ENCODE measurements at places on chromosomes 4 and X.

GRCh38 chrX:109632906-109633504 lies 8.0 kb upstream of the KCNE5 start:
- no peak for ATAC-seq

DNA sequence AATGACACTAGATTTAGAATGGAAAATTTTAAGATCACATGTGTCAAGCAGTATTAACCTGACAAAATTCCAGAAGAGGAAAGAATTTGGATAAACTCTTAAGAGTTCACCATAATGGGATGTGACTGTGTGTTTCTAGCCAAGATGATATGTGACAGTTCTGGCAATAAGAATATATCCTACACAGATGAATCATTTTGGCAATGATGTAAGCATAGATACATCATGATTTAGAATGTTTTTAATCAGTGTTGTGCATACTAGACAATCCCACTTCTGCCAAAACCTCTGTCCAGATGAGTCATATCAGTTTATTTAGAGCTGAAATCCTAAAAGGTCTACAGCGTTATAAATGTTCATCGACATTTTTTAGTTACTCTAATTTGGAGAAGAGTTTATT lies 48.8 kb downstream of the PTCHD1 start:
- no peak for ATAC-seq

DNA sequence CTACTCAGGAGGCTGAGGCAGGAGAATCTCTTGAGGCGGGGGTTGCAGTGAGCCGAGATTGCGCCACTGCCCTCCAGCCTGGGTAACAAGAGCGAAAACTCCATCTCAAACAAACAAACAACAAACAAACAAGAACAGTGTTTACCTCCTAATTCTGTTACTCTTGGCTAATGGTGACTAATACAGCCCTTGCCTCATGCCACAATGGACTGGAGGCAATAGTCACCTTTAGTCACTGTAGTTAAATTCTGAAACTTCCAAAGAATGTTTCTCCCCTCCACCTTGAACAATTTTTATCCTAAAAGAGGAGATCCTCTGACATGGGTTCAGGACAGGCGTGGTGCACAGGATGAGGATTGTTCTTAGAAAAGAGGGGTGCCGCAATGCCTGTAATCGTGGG lies 241.2 kb upstream of the CTSO start:
- no peak for ATAC-seq

GRCh38 chrX:24494647-24495075 lies 29.6 kb downstream of the PDK3 start:
- peak; percentile 79 for ATAC-seq

DNA sequence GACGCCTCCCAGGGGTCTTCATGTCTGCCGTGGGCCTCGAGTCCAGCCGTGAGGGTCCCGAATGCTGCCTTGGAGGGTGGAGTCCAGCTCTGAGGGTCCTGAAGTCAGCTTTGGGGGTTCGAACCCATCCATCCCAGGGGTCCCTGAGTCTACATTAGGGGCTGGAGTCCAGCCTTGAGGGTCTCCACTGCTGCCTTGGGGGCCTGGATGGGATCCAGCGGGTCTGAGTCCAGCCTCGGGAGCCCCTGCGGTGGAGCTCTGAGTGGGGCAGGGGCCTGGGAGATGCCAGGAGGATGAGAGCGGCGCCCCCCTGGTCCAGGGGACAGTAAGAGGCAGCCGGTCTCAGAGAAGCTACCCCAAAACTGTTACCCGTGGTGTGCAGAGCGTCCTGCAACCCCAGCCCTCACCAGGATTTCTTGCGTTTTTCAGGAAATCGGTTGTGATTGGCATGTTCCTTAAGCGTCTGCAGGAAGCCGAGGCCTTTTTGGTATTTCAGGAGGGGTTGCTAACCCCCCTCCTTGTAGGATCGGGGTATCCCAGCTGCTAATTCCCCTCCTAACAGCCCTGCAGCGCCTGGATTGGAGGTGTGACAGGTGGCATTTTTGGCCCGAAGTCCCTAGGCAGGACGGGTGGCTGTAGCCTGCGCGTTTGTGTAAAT lies 1.7 kb upstream of the GTPBP6 start:
- ATAC-seq = no peak

GRCh38 chrX:133794126-133794525 lies 191.3 kb downstream of the GPC3 start:
- ATAC-seq = no peak

All from gastroesophageal sphincter (tissue), 4 donors.